Astrocyte of the spinal cord (primary cell): ENCODE measurements at places on chromosomes 2 and 18.

DNA sequence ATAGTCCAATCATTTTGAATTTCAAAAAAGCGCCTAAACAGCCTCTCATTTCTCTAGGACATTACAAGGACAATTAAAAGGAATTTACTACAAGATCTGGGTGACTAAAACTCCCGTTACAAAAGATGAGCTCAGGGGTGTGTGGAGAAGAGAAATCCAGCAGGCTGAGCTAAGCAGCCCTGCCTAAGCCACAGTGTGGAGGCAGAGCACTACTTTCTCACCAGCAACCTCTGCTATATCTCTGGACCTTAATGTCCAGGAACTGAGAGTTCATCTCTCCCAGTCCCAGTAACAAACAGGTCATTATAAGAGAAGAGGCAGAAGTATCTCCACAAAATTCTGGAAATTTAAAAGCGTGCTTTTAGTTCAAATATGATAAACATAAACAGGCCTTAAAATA lies 18.9 kb upstream of the ANKRD62 start:
- no peak for DNase-seq

- no peak for DNase-seq
These were observed 135.7 kb upstream of the TMEM200C start for GRCh38 chr18:6031002-6031401.

DNA sequence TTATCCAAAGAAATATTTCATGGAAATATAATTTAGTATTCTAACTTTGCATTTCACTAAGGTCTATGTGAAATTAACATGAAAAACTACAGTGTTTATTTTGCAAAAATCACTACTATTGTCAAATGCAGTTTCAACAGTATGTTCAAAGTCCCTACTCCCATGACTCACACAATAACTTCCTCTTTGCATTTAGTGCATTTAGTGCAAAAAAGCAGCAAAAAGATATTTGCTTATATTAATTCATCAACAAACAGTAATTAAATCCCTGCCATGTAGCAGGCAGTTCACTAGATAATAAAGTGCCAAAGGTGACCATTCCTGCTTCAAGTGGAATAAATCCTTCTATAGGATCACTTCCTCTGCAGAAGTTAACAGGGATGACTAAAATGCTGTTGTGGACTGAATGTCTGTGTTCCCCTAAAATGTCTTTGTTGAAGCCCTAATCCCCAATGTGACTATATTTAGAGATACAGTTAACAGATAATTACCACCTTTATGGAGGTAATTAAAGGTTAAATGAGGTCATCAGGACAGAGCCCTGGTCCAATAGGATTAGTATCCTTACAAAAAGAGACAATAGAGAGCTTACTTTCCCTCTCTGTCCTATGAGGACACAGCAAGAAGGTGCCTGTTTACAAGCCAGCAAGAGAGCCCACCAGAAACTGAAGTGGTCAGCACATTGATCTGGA lies 61.7 kb downstream of the STK39 start:
- no peak for DNase-seq

DNA sequence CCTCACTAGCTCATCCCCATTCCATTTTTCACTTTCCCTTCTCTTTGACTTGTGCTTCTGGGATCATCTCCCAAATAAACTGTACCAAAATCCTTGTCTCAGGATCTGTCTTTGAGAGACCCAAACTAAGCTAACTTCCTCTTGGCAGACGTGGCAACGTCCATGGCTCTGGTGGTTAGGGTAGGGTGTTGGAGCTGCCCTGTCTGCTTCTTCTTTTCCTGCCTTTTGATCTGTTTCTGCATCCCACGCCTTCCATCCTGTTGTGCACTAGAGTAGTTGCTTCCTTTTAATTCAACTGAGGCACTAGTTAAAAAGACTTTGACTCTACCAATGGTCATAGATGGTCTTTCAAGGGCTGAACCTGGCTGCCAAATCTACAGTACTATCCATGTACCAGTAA lies 5.5 kb upstream of the MAP4K4 start:
- no peak for DNase-seq

DNA sequence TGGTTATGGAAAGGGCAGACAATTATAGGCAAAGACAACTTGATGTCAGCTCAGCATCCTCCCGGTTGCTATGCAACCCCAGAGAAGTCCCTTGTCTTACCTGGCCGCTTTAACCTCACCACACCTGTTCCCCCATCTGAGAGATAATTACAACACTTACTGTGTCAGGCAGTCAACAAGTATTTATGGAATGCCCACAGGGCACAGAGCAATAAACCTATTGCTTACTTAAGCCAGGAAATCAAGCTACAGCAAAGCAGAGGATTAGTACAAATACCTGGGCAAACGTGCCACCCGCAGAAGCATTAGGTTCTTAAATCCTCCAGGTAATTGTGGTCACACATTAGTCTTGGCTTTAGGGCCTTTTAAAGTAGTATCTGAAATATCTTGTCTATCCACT lies 320.4 kb upstream of the REV1 start:
- DNase-seq: no peak

DNA sequence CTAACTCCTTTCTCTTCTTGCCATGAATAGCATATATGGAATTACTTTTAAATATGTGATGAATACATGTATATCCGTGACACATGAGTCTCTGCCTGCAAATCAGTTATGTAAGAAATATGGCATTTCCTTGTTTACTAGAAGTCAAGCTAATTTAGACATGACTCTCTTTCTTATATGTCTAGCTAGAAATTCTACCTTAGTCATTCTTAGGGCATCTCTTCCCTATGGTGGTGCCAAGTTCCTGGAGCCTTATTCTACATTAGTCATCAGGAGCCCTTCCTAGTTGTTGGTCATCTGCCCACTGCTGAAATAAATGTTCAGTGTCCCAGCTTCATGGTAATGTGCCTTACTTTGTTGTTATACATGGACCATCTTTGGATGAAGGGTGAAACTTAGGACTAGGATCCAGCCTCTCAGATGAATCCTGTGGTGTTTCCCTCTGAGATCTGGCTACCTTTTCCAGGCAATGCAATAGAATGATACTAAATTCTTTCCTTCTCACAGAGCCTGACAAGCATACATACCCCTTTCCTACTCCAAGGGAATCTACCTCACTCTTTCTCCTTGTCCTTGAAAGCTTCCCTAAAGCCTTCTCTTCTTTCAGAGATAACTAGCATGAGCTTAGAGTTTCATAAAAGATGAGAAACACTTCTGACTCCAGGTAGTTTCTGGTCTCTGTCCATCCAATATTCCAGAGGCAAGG lies 415.3 kb upstream of the VWC2L start:
- DNase-seq: peak; percentile 86
